ENCODE measurements at places on chromosomes 3 and 15.

GRCh38 chr3:59064276-59064675 lies 14.5 kb upstream of the CFAP20DC start:
- DNase-seq: no peak

- DNase-seq: no peak
These were observed 95.2 kb downstream of the SEMA5B start for GRCh38 chr3:122932251-122932967.

DNA sequence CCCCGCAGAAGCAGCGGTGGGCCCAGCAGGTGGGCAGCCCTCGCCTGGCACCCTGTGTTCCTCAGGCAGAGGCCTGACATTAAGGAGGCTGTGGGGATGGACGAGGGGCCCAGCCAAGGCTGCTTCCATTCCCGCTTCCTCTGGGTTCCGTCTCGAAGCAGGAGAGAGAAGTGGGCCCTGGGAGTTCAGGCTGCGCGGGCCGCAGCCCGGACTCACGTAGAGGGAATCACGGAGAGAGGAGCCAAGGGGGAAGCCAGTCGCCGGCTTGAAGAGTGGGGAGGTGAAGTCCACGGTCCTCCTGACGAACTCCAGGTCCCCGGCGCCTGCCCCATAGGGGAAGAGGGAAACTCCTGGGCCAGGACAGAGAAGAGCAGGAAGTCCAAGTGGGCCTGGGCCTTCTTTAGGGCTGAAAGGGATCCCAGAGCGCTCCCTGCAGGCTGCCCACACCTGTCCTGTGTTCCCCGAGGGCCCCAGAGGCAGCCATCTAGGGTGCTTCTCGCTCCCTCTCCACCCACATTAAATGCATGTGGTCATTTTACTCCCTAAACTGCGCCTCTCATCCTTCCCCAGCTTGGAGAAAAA lies 37.7 kb downstream of the MUC4 start:
- DNase-seq: no peak

- no peak for DNase-seq
These were observed 132.9 kb upstream of the ZBTB20 start for GRCh38 chr3:115279939-115280338.

GRCh38 chr15:63188247-63188925 lies 1.0 kb upstream of the RAB8B start:
- no peak for DNase-seq

DNA sequence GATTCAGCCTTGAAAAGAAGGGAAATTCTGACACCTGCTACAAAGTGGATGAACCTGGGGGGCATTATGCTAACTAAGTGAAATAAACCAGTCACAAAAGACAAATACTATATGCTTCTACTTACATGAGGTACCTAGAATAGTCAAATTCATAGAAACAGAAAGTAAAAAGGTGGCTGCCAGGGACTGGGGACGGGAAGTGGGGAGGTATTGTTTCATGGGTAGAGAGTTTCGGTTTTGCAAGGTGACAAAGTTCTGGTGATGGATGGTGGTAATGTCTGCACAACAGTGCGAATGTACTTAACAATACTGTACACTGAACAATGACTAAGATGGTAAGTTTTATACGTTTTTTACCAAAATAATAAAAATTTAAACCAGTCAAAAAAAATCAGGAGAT lies 4.8 kb downstream of the IDH2 start:
- DNase-seq: peak; percentile 56

GRCh38 chr15:84818261-84819131 lies 1.3 kb downstream of the ALPK3 start:
- DNase-seq: no peak

DNA sequence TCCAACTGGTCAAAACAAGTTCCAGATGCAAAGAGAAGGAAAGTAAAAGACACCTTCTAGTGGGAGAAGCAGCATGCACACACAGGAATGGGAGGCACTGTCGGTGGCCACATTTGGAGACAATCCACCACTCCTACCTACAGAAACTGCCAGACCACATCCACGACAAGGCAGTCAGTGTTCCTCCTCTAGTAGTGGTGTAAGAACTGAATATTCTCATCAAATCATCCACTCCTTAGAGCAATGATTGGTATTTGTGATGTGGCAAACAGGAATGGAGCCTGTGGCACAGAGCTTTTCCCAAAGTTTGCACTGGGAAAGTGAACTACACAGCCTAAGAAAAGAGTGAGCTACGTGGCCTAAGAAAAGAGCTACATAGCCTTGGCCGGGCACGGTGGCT lies 5.1 kb upstream of the SPINT1 start:
- no peak for DNase-seq

DNA sequence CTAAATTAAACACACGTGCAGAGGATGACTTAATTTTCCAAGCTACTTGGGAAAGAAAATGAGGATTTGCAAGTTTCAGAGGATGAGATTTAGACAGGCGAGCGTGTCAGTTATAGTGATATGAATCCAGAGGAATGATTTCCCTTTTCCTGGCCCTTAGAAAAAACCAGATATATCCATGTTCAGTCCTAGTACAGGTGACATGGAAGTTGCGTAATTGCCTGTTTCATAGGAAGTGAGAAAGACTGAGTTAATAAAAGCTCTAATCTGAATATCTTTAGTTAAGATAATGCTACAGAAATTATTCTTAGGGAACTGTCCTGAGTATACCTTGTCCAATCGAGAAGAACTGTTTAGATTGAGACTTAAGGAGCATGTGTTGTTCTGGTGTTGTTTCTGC lies 490.5 kb downstream of the ZNF385D start:
- DNase-seq: no peak

DNA sequence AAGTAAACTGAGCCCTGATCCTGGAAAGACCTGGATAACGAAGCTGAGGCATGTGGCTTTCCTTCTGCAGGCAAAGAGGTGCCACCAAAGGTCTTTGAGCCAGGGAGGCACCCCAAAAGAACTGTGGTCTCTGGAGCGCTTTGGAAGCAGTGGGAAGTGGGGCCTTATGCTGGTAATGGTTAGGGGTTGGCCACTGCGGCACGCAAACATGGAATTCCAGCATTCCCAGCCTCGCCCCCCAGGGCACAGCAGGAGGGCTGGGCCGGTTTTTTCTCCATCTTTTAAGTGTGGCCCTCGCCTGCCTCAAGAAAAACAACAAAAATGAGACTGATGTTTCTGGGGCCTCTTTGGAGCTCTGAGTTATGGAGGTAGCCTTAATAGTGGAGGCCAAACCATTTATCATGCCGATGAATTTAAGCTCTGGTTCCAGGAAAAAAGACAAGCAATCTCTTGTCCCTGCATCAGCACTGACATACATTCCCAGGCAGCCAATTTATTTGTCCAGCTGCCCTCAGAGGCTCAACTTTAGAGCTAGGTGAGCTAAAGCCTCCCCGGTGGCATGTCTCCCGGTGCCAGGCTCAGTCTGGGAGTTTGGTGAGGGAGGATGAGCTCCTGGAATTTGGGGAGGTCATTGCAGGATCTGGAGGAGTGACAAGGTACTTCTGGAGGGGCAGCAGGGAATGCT lies 109.0 kb downstream of the TLE3 start:
- no peak for DNase-seq

GRCh38 chr3:158727206-158728060 lies 4.8 kb downstream of the RARRES1 start:
- DNase-seq: no peak

- no peak for DNase-seq
These were observed 41.1 kb upstream of the SNTN start for GRCh38 chr3:63611382-63611781.

Data from stimulated activated naive CD4-positive, alpha-beta T cell treated with Interleukin-2 at 50 U/mL for 16 hours (primary cell).